Putamen (tissue), 1 donor: ENCODE measurements at places on chromosomes 16 and 17.

DNA sequence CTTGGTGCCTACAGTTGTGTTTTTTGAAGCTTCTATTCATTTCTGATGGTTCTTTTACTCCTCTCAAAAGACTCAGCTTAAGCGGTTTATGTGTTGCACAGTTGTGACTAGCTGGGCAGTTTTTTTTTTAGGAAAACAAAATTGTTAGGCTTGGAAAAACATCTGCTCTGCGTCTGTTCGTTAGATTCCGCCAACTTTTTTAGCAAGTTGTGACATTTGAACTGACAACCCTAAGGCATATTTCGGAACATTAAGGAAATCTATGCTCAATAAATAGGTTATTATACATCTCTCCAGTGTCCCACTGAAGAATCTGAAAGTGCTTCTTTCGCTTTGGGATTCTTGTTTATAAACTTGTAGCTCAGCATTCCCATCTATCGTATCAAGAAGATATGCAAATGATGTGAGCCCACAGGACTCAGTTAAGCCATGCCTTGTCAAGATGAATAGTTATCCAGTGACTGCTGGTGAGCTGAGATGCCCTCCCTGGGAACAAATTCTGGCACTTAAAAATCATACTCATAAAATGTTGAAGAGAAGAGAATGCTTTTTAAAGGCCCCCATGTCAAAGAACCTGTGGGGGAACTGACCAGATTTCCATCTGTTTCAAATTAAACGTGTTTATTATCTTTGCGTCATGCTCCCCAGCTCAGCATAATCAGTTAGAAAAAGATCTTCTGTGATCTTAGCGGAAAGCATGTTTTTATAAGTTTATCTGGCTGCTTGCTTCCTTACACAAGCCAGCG is 109.0 kb upstream of the FAM20A start:
- no peak for DNase-seq

- peak; percentile 88 for DNase-seq
These were observed 59.8 kb downstream of the BAIAP2 start for GRCh38 chr17:81094509-81095382.

GRCh38 chr16:70700101-70701020 is 14.5 kb upstream of the MTSS2 start:
- peak; percentile 76 for DNase-seq

DNA sequence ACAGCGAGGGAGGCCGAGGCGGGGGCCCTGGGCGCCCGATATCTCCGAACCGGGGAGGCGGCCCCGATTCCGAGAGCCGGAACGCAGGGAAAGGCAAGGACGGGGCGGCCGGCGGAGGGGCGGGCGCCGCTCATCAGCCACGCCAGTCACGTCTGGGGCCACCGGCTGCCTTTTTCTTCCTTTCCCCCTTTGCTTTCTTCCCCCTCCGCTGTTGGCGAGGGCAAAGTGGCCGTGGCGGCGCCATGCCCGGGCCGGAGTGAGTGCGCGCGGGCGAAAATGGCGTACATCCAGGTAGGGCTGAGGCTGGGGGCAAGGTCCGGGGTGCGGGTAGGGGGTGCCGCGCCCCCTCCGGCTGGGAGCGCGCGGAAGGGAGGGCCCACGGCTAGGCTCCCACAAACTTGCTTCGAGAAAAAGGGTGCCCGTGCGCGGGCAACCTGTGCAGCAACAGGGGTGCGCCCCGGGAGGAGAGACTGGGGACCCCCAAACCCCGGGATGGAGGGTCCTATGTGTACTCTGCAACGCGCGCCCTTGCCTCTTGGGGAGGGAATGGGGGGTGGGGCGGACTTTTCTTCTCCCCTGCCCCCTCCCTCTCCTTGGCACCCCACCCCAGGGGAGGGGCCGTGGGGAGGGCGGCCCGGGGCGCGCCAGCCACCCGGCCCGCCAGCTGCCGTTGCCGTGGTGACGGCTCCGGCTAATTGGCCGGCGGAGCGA is 486 bp downstream of the SYT17 start:
- DNase-seq = peak; percentile 41

- no peak for DNase-seq
These were observed 65.2 kb upstream of the SIAH1 start for GRCh38 chr16:48450367-48450766.

- no peak for DNase-seq
These were observed 15.9 kb downstream of the RAB5C start for GRCh38 chr17:42138749-42139492.

DNA sequence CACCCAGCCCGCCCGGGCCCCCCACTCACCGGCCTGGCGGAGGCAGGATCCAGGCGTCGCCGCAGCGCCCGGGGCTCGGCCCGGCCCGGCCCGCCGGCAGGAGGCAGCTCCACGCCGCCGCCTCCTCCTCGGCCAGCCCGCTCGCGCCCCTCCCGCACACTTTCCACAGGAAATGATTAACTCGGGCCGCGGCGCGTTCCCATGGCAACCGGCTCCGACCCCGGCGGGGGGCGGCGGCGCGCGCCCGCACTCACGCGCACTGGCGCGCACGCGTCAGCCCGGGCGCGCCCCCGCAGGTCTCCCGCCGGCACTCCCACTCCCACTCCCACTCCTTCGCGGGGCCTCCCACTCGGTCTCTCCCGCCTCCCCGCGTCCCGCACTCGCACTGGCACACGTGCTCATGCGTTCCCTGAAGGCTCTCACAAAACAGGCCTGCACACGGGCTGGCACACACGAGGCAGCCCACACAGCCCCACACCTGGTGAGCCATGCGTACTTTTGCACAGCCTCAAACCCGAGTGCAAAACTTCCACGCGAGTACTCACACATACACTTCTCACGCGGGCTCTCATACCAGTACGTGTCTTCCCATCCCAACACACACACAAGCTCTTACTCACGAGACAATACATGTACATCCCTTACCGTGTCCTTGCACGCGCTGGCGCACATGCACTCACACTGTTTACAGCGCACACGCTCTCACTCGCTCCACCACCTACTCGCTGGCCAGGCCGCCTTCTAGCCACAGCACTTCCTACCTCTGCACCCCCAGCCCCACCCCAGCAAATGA is at the start of gene KIFC3:
Gene KIFC3, minus strand, starts transcription at position 151 of the 793 bp plus-strand sequence. CDS start 4,248 bp downstream, outside the sequence.
- peak; percentile 85 for DNase-seq

GRCh38 chr17:78430892-78431691 is 52.6 kb downstream of the PGS1 start:
- DNase-seq = no peak

DNA sequence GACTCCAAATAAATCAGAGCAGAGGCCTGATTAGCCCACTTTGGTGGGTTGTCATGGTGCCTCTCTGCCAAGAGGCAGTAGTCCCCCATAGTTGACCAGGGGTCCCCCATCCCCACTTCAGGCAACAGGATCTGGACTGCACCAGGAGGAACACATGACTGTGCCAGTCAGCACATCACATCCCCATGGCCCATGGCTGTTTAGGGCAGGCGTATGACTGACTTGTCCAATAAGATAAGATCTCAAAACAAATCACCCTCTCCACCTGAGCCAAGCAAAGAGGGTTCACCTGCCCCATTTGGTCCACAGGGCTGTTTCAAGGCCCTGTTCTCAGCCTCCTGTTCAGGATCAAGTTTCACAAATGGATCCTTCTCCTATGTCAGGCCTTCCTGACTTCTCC is 93.3 kb downstream of the C16orf78 start:
- DNase-seq = no peak
